ENCODE measurements at places on chromosomes 4 and X.

DNA sequence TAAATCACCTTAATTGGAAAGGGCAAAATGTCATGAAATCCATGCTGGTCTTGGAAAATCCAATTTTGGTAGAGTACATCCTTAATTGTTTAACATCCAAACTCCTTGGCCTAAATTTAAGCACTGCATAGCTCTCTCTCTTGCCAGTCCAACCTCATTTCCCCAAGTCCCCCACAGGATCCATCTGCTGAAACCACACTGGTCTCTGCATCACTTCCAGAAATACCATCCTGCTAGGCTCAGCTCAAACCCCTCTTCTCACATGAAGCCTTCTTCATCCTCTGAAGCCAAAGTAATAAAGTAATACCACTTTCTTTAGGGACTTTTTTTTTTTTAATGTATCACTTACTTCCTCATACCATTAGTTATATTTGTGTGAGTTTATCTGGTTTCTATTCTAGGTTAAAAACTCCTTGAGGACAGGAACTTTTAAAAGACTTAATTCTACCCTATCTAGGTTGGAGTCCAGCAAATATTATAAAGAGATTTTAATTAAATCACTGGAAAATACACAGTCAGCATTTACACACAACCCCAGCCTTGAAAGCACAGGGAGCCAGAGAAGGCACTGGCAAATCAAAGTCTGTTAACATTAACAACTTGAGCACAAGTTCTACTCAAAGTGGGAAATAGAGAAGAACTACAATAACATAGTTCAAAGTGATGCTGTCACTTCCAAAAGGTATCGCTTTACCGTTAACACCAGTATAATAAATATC, 16.7 kb upstream of the KLF3 start:
- DNase-seq, result no peak

DNA sequence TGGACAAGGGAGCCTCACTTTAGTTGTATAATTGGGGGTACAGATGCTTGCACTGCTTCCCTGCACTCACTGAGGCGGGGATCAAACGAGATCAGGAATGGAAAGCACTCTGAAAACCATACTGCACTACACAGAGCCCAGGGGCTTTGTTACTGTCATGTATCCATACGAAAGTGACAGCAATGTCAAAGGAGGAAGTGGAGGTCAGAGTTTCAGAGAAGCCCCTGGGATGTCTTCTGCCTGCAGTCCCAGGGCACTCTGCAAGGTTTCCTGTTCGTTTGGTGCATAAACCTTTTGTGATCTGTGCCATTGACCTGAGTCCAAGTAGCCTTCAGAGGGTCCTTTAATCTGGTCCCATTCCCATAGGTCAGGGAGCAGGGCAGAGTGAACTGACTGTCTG, 31.2 kb downstream of the RNF175 start:
- DNase-seq, result no peak

DNA sequence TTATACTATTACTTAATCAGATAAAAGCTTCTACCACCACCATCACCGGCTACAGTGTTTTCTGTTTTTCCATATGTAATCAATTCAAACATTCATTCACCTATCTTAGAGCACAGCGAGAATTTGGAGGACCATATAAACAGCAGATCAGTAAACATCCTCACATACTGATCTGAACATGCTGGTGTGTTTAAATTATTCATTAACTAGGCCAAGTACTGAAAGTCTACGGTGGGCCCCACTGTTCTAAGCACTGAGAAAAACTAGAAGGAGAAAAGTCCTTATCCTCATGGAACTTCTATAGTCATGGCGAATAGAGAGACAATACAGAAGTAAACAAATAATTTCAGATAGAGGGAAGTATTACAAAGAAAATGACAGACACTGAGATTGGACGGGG, 176.6 kb downstream of the NR3C2 start:
- DNase-seq, result no peak

DNA sequence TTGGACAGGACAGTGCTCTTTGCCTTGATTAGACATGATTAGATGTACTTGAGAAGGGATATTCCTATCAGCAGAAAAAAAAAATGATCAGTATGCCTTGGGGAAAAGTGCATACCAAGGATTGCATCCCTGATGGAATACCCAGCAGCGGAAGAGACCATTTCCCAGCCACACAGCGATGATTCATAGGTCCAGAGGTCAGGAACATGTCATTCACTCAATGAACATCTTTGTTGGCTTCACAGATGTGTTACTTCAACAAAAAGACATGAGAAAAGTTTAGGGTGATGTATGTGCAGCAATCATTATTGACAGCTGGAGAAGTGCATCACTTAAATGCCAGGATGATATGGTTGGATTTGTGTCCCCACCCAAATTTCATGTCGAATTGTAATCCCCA, 293.5 kb downstream of the ZNF674 start:
- DNase-seq, result peak; percentile 43

GRCh38 chr4:105652286-105652888, 56.1 kb downstream of the INTS12 start:
- DNase-seq, result no peak

GRCh38 chr4:15776871-15777648, 1.1 kb upstream of the CD38 start:
- DNase-seq, result no peak

DNA sequence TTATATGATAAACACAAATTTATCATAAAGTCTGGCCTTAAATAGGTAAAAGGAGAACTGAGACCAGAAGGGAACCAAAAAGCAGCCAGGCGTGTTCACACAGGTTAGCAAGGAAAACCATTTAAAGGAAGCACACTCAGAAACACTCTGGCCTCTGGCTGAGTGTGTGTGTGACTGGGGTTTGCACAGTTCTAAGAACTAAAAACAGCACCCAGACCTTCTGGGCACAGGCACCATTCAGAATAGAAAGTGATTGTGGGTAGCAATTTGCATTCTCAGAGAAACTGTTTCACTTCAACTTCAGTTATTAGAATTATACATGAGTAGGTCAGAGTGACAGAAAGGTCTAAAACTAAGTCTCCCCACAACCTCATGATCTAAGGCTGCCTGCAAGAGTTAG, 10.0 kb downstream of the GPR82 start:
- DNase-seq, result no peak

- DNase-seq, result no peak
Measured at GRCh38 chrX:98141466-98141865, 1257.8 kb downstream of the RPA4 start.

DNA sequence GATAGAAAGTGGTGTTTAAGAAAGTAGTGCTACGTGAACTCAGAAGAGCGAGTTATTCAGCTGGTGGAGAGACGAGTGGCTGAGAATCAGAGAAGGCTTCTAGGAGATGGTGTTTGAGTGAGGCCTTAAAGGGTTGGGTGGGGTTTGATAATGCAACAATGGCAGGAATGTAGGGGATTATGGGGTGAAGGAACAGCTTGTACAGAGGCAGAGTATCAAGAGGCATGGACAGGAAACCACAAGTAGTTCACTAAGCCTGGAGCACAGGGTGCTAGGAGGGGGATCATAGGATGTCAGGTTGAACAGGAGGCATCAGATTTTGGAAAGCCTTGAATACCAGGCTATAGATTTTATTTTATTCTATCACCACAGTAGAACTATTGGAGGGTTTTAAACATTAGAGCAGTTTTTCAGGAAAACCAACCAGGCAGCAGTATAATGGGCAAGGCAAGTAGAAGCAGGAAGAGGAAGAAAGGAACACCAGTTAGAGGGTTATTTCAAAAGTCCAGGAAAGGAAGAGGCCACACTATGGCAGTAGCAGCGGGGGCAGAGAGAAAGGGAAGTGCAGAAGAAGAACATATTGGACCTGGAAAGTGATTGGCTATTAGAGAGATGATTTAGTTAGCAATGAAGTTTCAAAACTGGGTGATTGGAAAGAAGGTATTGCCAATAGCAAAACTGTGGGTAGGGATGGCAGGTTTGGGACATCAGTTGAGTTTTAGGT, 99.2 kb downstream of the DOCK11 start:
- no peak for DNase-seq

DNA sequence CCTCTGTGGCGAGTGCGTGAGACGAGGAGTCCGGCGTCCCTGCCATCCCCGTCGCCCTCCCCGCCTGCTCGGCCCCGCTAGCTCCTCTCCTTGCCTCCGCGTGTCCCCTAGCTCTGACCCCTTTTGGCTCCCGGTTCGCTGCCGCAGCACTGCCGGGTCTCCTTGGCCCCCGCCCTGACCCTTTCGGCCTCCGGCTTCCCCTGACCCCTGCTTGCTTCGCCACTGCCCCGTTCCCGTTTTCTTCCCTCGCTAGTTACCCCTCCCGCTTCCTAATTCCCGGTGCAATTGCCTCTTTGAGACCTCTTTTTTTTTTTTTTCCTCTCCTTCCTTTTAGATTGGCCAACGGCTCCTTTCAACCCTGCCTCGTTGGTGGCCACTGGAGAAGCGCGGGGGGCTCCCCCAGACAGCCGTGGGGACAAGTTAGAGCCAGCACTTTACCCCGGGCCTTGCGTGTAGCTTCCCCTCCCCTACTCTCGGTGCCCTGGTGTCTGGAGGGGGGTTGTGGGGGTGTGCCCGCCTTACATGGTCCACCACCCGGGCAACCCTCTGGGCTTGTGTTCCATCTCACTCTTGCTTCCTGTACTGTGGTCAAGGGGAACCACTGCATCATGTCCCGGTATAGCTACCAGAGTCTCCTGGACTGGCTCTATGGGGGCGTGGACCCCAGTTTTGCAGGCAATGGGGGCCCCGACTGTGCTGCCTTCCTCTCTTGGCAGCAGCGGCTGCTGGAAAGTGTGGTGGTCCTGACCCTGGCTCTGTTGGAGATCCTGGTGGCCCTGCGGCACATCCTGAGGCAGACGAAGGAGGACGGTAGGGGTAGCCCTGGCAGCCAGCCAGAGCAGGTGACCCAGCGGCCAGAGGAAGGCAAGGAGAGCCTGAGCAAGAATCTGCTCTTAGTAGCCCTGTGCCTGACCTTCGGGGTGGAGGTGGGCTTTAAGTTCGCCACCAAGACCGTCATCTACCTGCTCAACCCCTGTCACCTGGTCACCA, 548 bp downstream of the TMEM164 start:
- DNase-seq, result no peak

DNA sequence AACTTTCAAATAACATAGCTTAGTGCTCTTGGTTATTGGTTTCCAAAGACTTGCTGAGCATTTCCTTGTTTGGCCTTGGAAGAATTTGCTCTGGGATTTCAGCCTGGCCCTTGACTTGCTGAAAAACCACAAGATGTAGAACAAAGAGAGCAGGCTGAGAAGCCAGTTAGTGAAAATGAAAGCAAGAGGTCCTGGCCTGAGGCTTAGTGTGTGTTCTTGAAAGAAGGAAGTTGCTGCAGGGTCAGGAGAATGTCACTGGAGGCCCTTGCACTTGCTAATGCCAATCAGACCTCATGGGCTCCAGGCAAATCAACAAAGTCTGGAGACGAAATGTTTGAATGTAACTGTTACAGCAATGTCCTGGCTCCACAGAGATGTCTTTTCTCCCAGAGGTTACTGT, 79.4 kb downstream of the SYNPO2 start:
- peak; percentile 23 for DNase-seq

GRCh38 chr4:157994863-157995262, 178.0 kb downstream of the GASK1B start:
- no peak for DNase-seq

- DNase-seq, result no peak
Measured at GRCh38 chrX:8960957-8961468, 72.9 kb downstream of the FAM9B start.

DNA sequence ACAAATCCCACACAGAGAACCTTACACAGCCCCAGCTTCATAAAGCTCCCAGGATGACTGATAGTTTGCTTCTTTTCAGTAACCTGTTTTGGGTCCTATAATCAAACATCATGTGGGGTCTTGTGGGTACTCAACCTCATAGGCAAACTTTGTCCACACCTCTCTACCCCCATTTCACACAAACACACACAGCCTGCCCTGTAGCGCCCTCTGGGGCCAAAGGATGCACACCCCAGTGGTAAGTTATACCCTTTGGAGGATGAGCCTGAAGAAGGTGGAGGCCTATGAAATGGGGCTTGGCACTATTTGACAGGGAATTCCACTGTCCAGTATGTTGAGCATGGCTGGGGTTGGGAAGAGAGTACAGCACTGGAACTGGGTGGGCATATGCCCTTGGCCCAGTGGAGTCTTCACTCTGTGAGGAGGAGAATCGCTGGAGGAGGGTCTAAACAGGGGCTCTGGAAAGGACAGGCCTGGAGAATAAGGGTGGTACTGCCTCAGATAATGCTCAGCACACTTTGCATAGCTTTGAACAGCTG, 30.5 kb upstream of the COL25A1 start:
- DNase-seq, result no peak

GRCh38 chr4:110129544-110129943, 68.9 kb downstream of the ELOVL6 start:
- DNase-seq, result no peak

GRCh38 chr4:26223155-26223554, 97.7 kb upstream of the RBPJ start:
- DNase-seq, result peak; percentile 37

DNA sequence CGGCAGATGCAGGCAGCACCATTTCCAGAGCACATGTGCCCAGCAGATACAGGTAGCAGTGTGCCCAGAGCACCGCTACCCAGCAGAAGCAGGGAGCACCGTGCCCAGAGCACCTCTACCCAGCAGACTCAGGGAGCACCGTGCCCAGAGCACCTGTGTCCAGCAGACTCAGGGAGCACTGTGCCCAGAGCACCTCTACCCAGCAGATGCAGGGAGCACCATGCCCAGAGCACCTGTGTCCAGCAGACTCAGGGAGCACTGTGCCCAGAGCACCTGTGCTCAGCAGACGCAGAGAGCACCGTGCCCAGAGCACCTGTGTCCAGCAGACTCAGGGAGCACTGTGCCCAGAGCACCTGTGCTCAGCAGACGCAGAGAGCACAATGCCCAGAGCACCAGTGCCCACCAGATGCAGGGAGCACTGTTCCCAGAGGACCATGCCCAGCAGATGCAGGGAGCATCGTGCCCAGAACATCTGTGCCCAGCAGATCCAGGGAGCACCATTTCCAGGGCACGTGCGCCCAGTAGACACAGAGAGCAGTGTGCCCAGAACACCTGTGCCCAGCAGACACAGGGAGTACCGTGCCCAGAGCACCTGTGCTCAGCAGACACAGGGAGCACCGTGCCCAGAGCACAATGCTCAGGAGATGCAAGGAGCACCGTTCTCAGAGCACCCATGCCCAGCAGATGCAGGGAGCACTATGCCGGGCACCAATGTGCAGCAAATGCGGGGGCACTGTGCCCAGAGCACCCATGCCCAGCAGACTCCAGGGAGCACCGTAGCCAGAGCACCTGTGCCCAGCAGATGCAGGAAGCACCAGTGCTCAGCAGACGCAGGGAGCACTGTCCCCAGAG, 236.4 kb downstream of the DHRSX start:
- DNase-seq, result no peak

- DNase-seq, result no peak
Measured at GRCh38 chr4:64682946-64683345, 273.7 kb upstream of the TECRL start.

- no peak for DNase-seq
Measured at GRCh38 chr4:65021737-65022136, 612.5 kb upstream of the TECRL start.

Data from HTR-8/SVneo (cell line).